ENCODE measurements at places on chromosomes 1 and 21. TPM values are rescaled to one million over a fixed set of nuclear protein-coding genes. Genes with fewer than 3 reads are reported as not detected.
A peak's percentile ranks its signal among the peaks of the same experiment; 100 is the strongest.

Gene KISS1
- polyA plus RNA-seq, result 0.53 TPM

Gene NOS1AP
- 2.8 TPM for polyA plus RNA-seq

Gene CNTN2
- 0.38 TPM for polyA plus RNA-seq

Gene ILDR2
- polyA plus RNA-seq, result 0.71 TPM

Gene CLDN8
- 0.48 TPM for polyA plus RNA-seq

Gene PTGS2
- polyA plus RNA-seq, result 6.1 TPM

Gene HSD3B1
- 0.41 TPM for polyA plus RNA-seq

Gene RAB7B
- 4.9 TPM for polyA plus RNA-seq

Gene COL16A1
- 99.7 TPM for polyA plus RNA-seq

Gene RIPK4
- 9.4 TPM for polyA plus RNA-seq

Gene AMIGO1
- polyA plus RNA-seq, result 2.6 TPM

Gene HPCAL4
- polyA plus RNA-seq, result 0.16 TPM

Gene NOC2L
- polyA plus RNA-seq, result 55.2 TPM

Gene RNU1-4
- not detected for polyA plus RNA-seq

Gene FMN2
- 1.4 TPM for polyA plus RNA-seq

Gene PLXNA2
- 26.6 TPM for polyA plus RNA-seq

Gene PLA2G2D
- polyA plus RNA-seq, result 0.10 TPM

Gene HNRNPCL2
- polyA plus RNA-seq, result not detected

Gene PKLR
- polyA plus RNA-seq, result 0.46 TPM

Gene CFAP45
- 9.0 TPM for polyA plus RNA-seq

- DNase-seq, result no peak
Observed at GRCh38 chr1:81369833-81370232, 430.9 kb upstream of the ADGRL2 start.

- no peak for DNase-seq
Observed at GRCh38 chr1:154304664-154305337, 16.1 kb upstream of the AQP10 start.

- DNase-seq, result no peak
Observed at GRCh38 chr1:28395181-28395580, 25.6 kb downstream of the PHACTR4 start.

DNA sequence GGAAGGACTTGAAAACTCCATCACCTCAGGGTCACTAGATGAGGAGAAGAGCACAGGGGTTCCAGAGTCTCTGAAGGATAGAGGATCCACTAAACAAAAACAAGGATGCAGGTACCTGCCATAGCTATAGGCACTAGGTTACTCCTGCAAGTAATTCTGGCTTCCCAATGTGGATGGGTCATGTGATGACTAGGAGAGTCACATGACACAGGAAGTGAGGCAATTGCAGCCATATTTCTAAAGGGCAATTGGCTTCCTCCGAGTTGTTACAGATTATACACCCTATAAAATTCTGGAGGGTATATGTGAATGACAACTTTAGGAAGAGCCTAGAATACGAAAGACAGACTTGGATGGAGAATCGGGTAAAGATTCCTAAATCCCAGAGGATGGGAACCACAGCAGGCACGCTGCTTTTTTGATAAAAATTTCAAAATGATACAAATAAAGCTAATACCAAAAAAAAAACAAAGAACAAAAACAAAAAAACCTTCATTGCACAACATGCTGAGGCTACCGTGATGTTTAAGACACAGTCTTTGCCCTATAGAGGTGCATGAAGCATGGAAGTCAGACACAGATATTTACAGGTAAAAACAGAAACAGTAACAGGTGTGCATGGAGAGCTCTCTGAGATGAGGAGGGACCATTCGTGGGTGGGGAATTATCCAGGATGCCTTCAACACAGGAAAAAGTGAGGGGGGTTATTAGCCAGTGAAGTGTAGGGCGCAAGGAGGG, 10.5 kb downstream of the MTX1 start:
- DNase-seq, result peak; percentile 44

DNA sequence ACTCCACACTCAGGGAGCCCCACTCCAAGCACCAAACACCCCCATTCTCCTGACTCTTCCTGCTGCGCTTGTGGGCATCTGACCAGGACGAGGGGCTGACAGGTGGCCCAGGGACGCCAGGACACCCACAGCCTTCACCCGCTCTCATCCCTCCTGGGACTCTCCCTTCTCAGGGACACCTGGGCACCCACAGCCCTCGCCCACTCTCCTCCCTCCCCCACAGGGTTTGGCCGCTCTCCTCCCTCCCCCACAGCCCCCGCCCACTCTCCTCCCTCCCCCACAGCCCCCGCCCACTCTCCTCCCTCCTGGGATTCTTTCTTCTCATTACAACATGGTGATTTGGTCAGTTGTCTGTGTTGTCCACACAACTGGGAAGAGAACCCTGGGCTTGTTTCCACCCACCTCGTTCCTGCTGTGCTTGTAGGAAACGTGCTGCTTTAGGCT, 43.4 kb downstream of the PRDM15 start:
- no peak for DNase-seq

GRCh38 chr1:77342745-77343144, 60.9 kb downstream of the AK5 start:
- DNase-seq, result no peak

GRCh38 chr1:183043872-183044854, 20.9 kb downstream of the LAMC1 start:
- no peak for DNase-seq

DNA sequence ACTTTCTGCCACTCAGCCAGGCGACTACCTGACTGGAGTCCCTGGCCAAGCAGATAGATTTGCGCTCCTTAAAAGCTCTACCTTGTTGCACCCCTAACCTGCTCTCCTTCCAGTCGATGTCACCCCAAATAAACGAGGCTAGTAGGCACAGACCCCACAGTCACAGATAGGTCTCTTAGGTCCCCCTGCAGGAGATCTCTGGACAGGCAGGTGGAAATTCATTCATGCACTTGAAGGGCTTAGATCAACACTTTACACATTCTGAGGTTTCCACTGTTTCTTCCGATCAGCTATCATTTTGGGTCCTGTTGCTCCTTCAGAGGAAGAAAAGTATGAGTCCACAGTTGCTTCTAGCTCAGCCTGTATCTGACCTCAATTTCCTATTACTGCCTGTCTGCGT, 272.6 kb upstream of the FMN2 start:
- DNase-seq, result no peak

DNA sequence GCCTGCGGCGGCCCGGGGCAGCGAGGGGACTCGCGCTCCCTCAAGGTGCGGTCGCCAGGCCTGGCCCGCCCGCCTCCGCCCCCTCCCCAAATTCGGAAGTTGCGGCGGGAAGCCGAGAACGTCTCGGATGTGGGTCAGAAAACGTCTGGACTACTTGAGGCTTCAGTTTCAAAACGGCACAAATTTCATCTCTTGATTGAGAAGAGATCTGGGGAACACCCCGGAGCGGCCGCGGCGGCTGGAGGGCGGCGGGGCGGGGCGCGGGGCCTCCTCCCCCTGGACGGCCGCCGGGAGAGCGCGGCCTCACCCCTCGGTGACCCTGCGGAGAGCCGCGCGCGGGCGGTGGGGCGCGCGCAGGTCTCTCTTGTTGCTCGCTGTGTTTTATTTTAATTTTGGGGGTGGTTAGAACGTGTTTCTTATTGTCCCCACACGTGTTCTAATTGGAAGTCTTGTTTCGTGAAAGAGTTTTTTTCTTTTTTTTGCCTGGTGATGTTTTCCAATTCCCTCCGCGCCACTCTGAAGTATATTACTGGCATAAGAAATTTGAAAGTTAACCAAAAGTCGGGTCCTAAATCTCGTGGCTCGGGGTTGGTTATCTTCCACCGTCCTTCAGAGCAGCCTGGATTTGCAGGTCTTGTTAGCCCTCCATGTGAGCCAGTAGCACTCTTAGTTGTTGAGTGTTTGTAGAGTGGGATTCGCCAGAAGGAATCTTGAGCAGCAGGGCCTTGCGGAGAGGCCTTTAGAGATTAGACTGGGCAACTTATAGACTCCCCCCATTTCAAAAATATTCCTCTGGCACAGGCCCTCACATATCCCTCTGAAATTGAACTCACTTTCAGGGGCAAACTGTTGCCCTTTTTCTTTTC, 749 bp downstream of the PCBP3 start:
- DNase-seq, result no peak

- DNase-seq, result no peak
Observed at GRCh38 chr1:185559151-185559550, 175.0 kb upstream of the HMCN1 start.

GRCh38 chr1:209800984-209801834, 4.7 kb downstream of the IRF6 start:
- no peak for DNase-seq

DNA sequence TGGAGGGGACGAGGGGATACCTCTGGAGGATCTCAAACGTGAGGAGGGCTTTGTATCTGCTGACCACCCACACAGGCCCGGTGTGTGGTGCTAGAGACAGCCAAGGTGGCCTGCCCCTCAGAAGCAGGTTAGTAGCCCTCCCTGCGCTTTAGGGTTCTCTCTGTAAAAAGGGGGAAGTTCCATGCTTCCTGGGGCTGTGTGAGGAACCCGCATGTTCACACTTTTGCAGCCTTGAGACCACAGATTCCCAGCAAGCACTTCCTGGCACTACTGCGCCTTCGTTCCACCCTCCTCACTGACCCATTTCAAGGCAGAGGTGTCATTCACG, 7.9 kb upstream of the GUCA2B start:
- DNase-seq, result no peak

DNA sequence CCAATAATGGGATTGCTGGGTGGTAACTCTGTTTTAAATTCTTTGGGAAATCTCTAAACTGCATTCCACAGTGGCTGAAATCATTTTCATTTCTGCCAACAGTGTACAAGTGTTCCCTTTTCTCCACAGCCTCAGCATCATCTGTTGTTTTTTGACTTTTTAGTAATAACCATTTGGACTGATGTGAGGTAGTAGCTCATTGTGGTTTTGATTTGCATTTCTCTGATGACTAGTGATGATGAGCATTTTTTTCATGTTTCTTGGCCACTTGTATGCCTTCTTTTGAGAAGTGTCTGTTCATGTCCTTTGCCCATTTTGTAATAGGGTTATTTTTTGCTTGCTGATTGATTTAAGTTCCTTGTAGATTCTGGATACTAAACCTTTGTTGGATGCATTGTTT, 131.9 kb upstream of the B3GALT2 start:
- no peak for DNase-seq

GRCh38 chr1:243229526-243229925, 25.6 kb downstream of the CEP170 start:
- no peak for DNase-seq

DNA sequence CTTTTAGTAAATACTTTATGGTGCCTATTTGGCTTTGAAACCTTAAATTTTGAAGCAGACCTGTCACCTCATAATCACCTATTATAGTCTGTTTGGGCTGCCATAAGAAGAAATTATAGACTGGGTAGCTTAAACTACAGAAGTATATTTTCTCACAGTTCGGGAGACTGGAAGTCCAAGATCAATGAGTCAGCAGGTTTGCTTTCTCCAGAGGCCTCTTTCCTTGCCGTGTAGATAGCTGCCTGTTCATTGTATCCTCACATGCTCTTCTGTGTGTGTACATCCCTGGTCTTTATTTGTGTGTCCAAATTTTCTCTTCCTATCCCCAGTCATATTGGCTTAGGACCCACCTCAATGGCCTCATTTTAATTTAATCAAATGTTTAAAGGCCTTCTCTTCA, 518.2 kb downstream of the ADGRL2 start:
- DNase-seq, result no peak

DNA sequence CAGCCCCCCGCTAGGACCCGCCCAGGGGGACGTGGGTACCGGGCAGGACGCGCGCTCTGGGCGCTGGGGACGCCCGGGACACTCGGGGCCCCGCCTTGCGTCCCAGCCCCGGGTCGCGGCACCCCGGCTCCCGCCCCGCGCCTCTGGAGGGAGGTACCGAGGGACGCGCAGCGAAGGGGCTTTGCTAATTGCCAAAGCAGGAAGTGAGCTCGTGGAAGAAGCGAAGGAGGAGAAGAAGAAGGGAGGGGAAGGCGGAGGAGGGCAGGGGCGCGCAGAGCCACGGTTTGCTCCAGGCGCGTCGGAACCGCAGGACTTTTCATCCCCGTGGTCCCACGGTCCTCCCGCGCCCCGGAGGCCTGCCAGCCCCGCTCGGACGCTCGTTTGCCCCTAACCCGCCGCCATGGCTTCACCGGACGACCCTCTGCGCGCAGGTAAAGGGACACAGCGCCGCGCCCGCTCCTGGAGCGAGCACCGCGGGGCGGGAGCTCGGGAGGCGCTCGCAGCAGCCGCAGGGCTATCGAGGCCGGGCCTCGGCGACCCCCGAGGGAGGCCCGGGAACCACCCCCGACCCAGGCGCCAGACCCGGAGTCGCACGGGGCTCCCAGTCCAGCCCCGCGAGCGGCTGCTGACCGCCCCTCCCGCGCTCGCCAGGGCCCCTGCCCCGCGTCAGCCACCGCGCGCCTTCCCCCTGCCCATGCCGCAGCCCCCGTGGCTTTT, 1.3 kb downstream of the EDARADD start:
- peak; percentile 68 for DNase-seq

- no peak for DNase-seq
Observed at GRCh38 chr1:1101503-1101902, 14.4 kb downstream of the C1orf159 start.

DNA sequence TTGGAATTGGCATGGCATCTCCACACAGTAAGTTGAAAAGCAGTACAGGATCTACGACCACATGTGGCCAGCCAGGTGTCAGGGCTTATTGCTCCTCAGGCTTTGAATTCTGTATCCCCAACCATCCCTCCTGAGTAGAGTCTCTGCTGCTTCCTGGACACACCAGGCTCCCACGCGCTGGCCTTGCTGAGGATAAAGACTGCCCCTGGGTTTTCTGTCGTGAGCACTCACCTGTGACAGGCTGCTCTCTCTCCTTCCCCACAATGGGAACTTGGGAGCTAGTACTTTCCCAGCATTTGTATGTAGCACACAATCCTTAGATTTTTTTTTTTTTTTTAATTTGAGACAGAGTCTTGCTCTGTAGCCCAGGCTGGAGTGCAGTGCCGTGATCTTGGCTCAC, 33.6 kb downstream of the PBX1 start:
- no peak for DNase-seq

GRCh38 chr1:215397106-215397505, 170.0 kb upstream of the KCTD3 start:
- DNase-seq, result no peak

DNA sequence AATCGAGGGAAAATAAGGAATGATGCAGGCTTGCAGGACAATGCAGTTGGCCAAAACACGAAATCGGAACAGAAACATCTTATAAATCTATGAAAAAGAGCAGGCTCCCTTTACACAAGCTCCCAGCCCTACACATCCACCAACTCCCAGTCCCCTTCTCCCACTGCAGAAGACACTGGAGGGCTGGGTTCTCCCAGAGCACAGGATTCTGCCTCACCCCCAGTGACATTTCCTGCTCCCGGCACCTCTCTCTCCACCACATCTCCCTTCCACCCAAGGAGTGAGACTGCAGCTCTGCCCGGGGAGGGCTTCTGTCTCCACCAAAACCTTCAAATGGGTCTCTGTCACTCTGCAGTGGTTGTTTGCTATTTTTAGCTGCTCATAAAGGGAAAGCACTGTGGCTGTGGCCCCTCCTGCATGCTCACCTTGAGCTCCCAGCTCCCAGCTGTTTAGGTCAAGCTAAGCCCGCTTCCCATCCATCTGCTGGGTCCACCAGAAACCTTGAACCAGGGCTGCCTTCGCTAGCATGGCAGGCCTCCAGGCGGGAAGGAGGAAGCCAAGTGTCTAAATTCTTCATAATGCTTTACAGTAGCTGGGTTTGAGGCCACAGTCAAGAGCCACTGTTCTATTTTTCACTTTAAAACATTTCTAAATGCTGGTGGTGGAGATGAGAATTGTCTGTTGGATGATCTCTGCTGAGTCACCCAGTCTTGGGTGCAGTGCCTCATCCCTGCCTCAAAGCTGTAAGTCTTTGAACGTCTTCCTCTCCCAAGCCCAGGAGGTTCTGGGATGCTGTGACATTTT, 3.3 kb upstream of the C2CD2 start:
- DNase-seq, result no peak
